ENCODE measurements at places on chromosomes 3 and 15. TPM values are rescaled to one million over a fixed set of nuclear protein-coding genes. Genes with fewer than 3 reads are reported as not detected.

The ARHGEF26 gene
- polyA plus RNA-seq: not detected

The SEC22C gene
- polyA plus RNA-seq: 35.6 TPM

The TRIM42 gene
- not detected for polyA plus RNA-seq

The TICRR gene
- polyA plus RNA-seq: not detected

Measured in immature natural killer cell (primary cell).